ENCODE measurements at places on chromosomes 4 and X. TPM values are rescaled to one million over a fixed set of nuclear protein-coding genes. Genes with fewer than 3 reads are reported as not detected.

DNA sequence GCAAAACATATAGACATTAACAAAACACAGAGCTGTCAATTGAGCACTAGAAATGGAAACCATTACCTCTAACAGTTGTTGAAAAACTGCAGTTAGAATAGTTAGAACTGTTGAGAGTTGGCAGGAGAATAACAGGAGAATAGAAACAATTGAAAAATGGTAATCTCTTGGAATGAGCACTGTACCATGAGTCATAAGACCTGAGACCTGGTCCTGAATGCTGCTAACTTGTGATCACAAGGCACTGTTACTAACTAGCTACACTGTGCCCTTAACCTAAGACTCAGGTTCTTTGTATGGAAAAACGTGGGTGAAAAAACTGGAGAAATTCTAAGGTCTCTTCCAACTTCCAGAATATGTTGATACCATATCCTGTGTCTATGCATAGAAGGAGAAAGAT is 29.3 kb downstream of the FAM114A1 start:
- no peak for DNase-seq

DNA sequence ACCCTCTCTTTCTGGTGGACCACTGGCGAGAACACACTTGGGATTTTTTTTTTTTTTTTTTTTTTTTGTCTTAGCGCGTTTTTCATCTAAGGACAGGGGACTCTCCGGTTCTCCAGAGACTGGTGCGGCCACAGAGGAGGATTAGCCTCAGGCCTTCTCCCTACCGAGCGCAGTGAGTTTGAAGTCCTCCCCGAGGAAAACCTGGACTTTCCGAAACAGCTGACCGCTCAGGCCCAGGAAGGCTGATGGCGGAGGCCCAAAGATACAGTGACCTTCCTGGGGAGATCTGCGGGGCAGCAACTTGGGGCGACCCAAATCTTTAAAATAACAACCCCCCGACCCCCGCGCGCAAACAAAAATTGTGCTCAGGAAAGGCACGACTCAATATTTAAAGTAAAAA is 9.2 kb downstream of the NKX3-2 start:
- no peak for DNase-seq

DNA sequence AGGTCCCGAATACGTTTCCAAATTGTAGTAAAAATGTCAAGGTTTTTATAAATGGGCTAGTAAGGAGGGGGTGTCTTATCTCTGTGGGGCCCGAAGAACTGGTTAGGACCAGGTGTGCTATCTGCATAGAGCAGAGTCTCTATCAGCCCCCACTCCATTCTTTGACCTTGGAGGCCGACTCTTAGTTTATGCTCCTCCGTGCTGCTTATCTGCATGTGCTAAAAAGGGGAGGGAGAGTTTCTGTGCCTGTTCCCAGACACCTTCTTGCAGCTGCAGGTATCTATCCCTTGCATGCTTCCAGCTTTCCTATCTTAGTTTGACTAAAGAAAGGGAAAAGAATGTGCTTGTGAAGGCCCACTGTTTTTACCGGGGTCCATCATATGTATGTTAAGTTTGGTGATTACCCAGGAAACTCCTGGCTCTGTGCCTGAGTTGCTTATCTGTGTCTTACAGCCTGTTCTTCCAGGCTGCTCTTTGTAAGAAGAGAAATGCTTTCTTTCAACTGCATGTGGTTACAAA is 28.6 kb upstream of the NAF1 start:
- no peak for DNase-seq

DNA sequence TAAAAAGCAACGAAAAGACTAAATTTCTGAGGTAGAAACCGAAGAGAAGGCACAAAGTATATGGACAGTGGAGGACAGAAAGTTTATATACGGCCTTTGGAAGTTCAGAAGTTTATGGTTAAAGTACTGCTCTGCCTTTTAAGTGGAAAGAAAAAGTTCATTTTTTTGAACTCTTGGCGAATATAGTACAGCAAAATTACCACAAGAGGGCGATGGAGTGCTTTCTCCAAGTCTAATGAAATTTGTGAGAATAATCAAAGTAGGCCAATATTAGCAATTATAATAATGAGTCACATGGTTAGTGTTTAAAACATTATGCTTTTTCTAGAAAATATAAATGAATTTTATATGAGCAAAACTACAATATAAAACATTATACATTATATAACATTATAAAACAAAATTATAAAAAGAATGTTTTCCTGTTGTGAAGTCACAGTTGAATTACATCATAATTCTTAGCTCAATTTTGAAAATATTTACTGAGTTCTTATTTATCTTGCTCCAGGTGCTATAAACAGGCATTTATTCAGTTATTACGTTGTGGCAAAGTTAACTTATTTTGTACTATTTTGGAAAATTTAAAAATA is 136.2 kb upstream of the BMPR1B start:
- peak; percentile 48 for DNase-seq

- DNase-seq, result peak; percentile 38
These were observed 35.6 kb downstream of the INTS6L start for GRCh38 chrX:135556055-135556454.

DNA sequence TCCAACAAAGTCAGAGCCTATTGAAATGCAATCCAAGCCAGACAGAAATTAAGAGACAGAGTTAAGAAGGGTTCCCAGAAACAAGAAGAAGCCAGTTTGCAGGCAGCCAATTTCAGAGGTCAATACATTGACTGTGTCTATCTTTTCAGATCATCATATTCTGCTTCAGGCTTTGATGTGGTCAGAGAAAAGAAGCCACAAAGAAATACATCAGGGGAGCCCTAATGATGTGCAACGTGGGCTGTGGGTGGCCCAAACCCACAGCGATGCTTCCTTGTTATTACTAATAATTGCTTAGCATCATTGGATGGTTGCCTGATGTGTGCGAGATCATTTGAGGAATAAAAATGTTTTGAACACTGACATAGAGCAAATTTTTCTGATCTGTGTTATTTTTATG is 99.0 kb upstream of the DUSP21 start:
- no peak for DNase-seq

DNA sequence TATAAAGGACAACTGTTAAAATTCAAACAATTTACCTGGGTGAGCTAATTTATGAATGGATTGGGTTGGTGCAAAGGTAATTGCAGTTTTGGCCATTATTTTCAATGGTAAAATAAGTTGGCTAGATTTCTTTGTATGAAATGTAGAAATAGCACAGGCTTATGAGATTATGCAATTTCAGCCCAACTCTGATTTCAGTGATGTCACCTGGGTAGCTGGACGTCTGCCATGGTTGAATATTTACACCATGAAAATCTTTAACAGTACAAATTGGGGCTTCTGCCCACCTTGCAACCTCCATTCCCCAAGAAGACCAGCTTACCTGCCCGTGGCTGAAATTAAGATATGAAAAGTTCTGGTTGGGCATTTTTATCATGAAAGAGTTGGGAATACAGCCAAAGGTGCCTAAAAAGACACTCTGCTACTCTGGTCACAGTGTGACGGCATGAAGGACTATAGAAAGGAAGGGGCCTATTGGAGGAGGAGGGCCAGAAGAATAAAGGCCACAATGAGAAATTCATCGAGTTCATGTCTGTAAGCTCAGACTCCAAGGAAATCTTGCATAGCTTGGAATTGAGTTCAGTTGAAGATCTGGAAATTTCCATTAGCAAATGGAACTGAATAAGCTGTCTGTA is 29.7 kb downstream of the EGF start:
- no peak for DNase-seq

- DNase-seq, result no peak
These were observed 738.3 kb downstream of the STPG2 start for GRCh38 chr4:97404876-97405523.

DNA sequence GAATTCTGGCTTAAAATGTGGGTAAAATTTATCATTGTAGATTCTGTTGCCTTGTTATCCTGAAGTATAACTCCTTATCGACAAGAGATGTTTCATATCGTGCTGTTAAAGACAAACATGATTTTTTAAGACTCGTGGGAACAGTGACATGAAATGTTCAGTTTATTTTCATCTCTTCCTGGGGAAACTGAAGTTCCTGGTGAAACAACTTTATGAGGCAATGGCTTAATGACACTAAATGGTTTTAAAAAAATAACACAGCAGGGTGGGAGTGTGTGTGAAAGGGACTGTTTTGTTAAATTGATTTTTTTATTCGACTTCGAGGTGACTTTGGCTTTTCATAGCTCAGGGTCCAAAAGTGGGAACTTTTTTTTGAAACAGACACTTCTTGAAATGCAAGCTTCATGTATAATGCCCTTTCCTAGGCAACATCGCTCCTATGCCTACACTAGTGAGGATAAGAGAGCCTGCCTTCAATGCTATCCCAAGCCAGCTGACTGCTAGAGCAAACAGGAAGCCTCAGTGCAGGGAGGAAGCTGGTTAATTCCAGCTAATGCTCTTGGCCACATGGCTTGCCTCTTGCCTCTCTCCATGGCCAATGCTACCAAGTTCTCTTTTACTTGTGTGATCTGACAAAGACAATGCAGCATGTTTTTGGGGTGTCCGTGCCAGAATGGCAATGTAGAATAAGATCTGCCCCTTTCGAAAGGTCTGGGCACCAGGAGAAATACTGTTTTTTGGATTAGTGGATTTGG is 80.9 kb upstream of the PLAC1 start:
- no peak for DNase-seq

- DNase-seq, result no peak
These were observed 11.4 kb downstream of the BANK1 start for GRCh38 chr4:101801958-101802357.

DNA sequence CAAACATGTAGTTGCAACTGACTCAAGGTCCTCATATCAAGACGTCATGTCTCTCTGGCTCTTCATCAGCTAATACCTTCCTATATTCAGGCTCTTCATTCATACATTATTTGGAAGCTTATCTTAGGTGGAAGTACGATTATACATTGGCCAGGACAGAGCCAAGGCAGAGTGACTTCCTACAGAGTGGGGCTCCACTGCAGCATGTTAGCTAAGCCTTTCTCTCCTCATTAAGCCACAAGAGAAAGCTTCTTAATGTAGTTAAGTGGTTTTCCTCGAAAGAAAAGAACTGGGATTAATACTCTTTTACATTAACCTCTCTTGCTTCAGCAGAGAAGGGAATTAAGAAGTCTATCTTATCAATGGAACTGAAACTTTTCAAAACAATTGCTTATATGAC is 15.0 kb downstream of the C4orf33 start:
- no peak for DNase-seq

DNA sequence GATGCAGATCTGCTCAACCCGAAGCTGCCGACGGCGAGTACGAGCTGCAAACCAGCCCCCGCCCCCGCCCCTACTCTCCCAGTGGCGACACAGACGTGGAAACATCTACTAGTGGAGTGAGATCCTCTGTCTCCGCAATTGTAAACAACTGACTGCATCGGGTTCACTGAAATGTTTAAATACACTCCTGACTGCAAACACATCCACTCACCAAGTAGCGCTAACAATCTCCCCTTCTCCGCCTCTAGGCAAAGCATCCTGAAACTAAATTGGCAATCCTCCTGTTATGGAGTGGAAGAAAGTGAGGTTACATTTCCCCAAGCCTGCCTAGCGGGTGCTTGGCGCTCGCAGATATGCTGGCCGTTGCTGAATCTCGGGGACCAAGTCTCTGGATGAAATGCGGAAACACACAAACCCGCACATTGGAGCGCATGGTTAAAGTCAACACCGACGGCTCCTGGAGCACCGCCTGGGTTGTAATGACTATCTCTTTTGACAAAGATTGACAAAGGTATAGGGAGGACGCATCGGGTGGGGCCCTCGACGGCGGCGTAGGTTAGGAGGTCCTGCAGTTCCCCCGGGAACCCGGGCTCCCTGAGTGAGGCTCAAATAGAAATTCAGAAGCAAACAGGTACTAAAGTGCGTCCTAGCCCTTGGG is 117.0 kb upstream of the TEX13C start:
- no peak for DNase-seq

DNA sequence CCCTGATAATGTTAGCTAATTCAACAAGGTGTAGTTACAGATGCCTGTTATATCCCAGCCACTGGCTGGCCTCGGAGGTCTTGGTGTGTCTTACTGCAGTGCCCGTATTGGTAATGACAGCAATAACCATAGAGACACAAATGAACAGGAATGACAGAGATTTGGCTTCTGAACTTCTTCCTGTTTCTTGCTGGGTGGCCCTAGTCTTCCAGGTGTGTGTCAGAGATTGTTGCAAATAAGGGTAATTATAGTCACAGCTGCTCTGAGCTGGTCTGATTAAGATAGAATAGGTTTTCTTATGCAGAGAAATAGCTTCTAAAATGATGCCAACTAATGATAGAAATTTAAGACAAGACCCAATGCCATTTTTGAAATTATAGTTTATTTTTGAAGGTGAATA is 64.1 kb upstream of the MAD2L1 start:
- peak; percentile 84 for DNase-seq

GRCh38 chr4:183721207-183722081 is 62.4 kb downstream of the TRAPPC11 start:
- DNase-seq, result no peak

GRCh38 chr4:31175242-31175910 is 455.2 kb downstream of the PCDH7 start:
- no peak for DNase-seq

DNA sequence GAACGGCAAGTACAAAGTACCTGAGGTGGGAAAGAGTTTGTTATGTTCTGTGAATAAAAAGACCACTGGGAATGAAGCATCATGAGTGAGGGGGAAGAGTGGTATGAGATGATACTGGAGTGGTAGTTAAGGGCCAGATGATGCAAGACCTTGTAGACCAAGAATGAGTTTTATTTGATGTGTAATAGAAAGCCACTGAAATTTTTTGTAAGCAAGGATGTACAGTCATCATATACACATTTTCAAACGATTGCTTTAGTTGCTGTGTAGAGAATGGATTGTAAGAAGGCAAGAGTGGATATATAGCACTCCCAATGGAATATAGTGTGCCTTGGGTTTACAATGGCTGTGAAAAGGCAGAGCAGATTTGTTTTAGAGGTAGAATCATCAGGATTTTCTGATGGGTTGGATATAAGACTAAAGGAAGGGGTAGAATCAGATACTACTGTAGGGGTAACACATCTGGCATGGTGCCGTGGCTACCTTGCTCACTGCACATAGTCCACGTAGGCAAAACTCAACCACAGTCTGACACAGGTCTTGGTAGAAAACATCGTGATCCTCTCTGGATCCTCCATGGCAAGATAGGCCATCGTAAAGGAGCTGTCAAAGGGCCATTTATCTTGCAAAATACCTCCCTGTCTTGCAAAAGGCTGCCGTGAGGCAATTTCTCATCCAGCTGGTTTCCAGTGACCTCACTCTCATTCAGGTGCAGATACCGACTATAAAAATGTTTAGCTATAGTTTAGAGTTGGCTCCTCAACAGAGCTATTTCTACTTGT is 14.9 kb downstream of the TIFA start:
- DNase-seq, result no peak

CHRDL1 gene
- total RNA-seq, result not detected

TSR2 gene
- 30.7 TPM for total RNA-seq

ABCG2 gene
- total RNA-seq, result not detected

ETDB gene
- total RNA-seq, result not detected

TLR8 gene
- total RNA-seq, result not detected

OTUD4 gene
- total RNA-seq, result 54.9 TPM

UTP3 gene
- 57.8 TPM for total RNA-seq

SOX3 gene
- not detected for total RNA-seq

UGT2B17 gene
- not detected for total RNA-seq

PPP1R3F gene
- total RNA-seq, result 5.3 TPM

TREX2 gene
- 2.4 TPM for total RNA-seq

TCP11X2 gene
- not detected for total RNA-seq

CSN2 gene
- total RNA-seq, result not detected

GAGE1 gene
- not detected for total RNA-seq

TGIF2LX gene
- total RNA-seq, result not detected

PLCXD1 gene
- total RNA-seq, result 133 TPM

TLR10 gene
- total RNA-seq, result 19.5 TPM

STIM2 gene
- 368 TPM for total RNA-seq
